ACHN (cell line): ENCODE measurements at places on chromosomes 2 and 18.

- no peak for DNase-seq
Observed at GRCh38 chr2:178238154-178238521, 43.8 kb downstream of the OSBPL6 start.

DNA sequence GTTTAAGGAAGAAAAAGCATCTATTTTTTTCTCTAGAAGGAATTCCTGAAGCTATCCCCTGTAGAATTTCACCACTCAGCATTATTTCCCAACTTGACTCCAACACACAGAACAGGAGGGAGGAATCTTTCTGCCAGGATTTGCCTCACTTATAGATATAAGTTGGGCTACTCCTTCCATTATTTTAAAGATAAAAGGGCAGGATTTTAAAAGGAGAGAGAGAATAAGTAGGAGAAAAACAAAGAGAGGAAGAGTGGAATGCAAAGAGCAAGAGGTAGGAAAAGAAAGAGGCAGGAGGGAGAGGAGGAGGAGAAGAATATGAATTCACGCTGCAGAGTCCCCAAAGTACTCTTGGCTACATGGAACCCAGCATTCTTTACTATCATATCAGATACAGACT, 182.5 kb downstream of the TCF4 start:
- DNase-seq: no peak

DNA sequence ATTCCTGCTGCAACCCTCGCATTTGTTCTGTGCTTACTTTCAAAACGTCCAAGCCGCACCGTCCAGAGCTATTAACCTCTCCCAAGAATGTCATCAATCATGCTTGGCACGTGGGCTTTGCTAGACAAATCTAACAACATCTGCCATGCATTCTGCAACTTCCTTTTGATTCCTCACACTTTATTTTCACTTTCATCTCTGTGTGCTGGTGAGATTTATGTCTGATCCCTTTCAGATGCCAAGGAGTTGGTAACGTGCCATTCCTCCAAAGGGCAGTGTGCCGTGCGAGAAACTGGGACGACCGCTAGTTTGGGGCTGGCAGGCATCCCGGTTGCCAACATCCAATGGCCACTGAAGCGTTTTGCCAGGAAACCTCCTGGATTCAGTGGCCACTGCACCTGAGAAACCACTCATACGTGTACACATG, 230.0 kb upstream of the PARD3B start:
- DNase-seq: peak; percentile 74

DNA sequence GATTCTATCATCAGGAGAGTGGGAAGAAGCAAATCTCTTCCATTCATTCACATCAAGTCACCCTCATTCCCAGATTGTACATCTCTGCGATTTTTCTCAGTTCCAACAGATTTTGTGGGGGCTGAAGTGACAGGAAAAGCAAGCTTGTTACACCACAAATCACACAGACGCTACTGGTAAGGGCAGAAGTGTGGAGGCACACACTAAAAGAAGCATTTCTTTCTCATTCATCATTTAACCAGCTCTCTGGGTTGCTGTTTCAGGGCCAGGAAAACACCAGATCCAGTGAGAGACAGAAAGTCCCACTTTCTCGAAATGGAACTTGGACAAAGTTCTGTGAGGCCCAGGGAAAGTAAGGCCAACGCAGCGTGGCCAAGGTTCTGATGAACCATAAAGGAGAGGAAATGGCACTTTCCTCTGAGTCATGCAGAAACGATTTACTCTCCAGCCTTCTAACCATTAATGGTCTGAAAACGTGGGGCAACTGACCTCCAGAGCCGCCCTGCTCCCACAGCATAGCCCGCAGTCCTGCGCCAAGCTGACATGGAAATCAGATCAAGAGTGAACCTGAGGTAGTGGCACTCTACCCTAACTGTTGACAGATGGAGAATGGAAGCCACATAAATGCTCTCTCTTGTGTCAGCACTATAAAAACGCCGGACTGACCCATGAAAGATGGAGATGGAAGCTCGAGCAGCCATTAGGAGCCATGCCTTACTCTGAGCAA, 191.0 kb downstream of the C1D start:
- DNase-seq: peak; percentile 94

GRCh38 chr2:32136097-32136496, 29.6 kb upstream of the SLC30A6 start:
- DNase-seq: peak; percentile 66

DNA sequence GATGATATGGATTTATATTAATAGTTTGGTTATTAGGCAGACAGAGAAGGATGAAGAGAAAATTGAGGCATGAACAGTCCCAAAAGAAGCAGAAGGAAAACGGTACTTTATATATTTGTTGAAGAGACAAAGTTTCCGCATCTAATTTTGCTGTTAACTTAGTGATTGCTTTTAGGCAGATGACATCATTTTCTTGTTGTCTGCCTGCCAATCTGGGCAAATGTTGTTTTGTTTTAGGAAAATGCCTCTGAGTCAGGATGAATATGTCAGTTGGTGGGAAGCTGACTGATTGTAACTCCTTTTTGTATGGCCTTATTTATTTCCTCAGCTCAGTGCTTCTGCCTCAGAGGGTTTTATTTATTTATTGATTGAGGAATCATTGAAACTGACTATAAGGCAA, 52.5 kb upstream of the CAVIN2 start:
- no peak for DNase-seq

- no peak for DNase-seq
Observed at GRCh38 chr18:24462838-24463775, 2.7 kb downstream of the HRH4 start.

DNA sequence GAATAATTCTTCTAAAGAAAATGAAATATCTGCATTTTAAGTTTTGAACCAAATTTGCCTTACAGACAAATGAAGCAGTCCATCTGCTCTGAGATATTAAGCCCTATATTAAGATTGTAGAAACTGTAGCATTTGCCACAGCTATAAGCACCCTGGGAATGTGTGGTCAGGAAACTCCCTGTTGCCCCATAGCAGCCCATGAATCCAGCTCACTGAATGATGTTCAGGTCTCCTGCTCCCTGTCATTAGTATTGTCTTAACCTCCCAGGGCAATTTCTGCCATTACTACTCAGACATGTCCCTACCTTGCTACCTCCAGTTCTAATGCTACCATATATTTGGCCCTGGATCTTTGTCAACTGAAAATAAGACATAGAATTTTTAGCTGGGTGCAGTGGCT, 41.1 kb downstream of the CDK15 start:
- no peak for DNase-seq
